Fibroblast of upper back skin (primary cell): ENCODE measurements at places on chromosomes 16 and 17.

GRCh38 chr17:69078864-69079263 lies 18.1 kb upstream of the ABCA9 start:
- DNase-seq, result no peak

DNA sequence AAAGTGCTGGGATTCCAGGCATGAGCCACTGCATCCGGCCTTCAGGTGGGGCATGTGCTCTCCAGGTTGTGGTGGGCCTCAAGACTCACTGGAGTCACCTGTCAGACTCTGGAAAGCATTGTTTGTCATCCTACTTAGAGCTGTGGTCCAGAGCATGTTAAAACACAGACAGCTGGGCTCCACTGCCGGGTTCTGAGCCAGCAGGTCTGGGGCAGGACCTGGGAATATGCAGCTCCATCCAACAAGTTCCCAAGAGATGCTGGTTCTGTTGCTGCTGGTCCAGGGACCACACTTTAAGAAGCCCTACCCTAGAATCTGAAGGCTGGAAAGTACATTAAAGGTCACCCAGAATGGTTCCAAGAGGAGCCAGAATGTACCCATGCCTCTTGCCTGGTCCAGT lies 75.3 kb downstream of the GAS7 start:
- no peak for DNase-seq

- DNase-seq, result no peak
Observed at GRCh38 chr17:80122026-80122575, 20.7 kb downstream of the GAA start.

GRCh38 chr17:42798383-42799380 lies at the start of the genes CNTD1 and COA3:
Gene CNTD1, plus strand, starts transcription at chr17:42798861. Its CDS starts 207 bp downstream, at chr17:42799068.
Gene COA3, minus strand, starts transcription at chr17:42798704. Its CDS starts 23 bp downstream, at chr17:42798681.
- peak; percentile 86 for DNase-seq

DNA sequence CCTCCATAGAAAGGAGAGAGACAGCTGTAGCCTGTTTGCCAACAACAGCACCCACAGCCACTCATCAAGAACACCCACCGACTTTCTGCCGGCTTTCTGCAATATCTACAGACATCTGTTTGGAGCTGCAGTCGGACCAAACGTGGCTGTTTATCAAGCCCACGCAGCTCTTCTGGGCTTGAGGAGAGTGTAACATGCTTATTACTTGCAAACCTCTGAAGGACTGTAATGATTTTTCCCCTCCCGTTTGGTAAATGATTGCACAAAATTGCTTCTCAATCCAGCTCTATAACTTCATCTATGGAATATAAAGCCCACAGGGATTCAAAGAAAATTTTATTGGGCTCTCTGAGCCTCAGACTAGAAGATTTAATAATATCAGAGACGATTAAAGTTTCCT lies 100.5 kb downstream of the VAT1L start:
- no peak for DNase-seq

- peak; percentile 41 for DNase-seq
Observed at GRCh38 chr17:30021708-30022317, 80.4 kb downstream of the EFCAB5 start.

GRCh38 chr16:59052231-59052630 lies 318.1 kb upstream of the GOT2 start:
- no peak for DNase-seq

GRCh38 chr17:72713701-72714100 lies 378.8 kb downstream of the SLC39A11 start:
- DNase-seq, result no peak

DNA sequence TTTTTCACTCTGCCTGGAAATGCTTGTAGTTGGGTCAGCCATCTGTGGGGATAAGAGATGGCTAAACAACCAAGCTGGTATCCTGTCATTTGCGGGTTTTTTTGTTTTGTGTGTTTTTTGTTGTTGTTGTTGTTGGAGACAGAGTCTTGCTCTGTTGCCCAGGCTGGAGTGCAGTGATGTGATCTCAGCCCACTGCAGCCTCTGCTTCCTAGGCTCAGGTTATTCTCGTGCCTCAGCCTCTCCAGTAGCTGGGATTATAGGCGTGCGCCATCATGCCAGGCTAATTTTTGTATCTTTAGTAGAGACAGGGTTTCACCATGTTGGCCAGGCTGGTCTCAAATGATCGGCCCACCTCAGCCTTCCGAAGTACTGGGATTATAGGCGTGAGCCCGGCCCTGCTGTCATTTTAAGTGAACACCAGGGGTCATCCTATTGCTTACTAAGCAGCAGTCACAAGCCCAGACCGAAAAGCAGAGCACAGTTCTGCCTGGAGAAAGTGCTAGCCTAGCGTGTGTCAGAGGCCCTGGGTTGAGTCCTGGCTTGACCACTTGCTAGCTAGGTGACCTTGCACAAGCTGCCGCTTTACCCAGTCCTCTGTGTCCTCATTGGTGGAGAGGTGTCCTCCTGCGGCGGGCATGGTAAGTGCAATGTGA lies 4.6 kb downstream of the SMCR8 start:
- DNase-seq, result peak; percentile 60
